ENCODE measurements at places on chromosomes 1 and 21.

- ATAC-seq: no peak
Measured at GRCh38 chr1:206578978-206579374, 33.3 kb downstream of the EIF2D start.

DNA sequence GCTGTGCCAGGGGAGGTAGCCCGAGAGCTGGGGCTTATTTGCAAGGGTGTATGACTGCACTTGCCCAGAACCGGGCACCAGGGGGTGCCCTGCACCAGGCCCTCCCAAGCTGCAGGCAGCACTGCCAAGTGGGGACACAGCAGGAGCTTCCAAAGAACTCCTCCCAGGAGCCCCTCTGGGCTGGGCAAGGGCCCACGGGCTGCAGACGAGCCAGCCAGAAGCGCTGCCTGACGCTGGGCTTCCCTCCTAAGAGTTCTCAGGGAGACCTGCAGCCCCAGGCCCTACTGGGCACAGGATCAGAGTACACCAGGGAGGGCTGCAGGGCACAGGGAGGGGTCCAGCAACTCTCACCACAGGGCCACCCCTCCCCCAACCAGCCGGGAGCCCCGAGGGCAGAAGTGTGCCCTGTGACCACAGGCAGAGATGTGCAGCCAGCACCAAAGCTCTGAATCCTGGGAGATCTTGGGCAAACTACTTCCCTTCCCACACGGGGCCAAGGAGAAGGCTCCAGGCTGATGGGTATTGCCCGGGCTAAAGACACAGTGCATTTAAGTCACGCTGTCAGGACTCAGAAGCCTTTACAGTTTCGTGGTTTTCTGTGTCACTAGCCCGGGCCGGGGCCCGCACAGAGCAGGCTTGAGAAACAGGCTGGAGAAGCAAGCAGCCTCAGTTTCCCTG is 63.4 kb downstream of the KCNAB2 start:
- ATAC-seq: peak; percentile 77

DNA sequence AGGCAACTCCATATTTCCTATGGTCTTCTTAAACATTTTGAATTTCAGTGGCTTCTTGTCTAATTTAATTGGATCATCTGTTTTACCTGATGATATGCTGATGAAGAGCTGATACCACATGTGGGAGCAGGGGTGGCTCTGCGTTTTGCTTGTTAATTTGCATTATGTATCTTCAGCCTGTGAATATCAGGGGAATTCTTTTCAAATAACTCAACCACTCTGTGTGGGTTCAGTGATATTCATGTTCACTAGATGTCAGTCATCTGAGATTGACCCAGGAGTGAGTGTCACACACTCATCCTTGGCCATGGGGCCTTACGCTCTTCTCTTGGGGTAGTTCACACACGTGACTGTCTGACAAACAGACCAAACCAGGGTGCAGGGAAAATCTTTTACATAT is 83.0 kb downstream of the FCRL5 start:
- ATAC-seq: no peak

- ATAC-seq: no peak
Measured at GRCh38 chr1:7100479-7100878, 315.2 kb downstream of the CAMTA1 start.

GRCh38 chr1:38123356-38124135 is 77.0 kb upstream of the POU3F1 start:
- ATAC-seq: no peak

- ATAC-seq: no peak
Measured at GRCh38 chr21:43318841-43319781, 107.8 kb downstream of the SIK1 start.

Measured in SK-N-SH treated with all-trans-retinoic acid at 6 μM for 48 hours (cell line).